ENCODE measurements at places on chromosomes 2 and 18.

- no peak for DNase-seq
These were observed 45.2 kb upstream of the IL1RL1 start for GRCh38 chr2:102266204-102266603.

- no peak for DNase-seq
These were observed 77.6 kb downstream of the AP1S3 start for GRCh38 chr2:223759569-223760430.

- no peak for DNase-seq
These were observed 295.3 kb downstream of the CDH7 start for GRCh38 chr18:66046032-66046602.

- DNase-seq: no peak
These were observed 35.4 kb upstream of the EN1 start for GRCh38 chr2:118882693-118883336.

- DNase-seq: no peak
These were observed 223.2 kb downstream of the LDLRAD4 start for GRCh38 chr18:13441736-13442135.

GRCh38 chr2:45653122-45653913, 1.8 kb downstream of the PRKCE start:
- no peak for DNase-seq

DNA sequence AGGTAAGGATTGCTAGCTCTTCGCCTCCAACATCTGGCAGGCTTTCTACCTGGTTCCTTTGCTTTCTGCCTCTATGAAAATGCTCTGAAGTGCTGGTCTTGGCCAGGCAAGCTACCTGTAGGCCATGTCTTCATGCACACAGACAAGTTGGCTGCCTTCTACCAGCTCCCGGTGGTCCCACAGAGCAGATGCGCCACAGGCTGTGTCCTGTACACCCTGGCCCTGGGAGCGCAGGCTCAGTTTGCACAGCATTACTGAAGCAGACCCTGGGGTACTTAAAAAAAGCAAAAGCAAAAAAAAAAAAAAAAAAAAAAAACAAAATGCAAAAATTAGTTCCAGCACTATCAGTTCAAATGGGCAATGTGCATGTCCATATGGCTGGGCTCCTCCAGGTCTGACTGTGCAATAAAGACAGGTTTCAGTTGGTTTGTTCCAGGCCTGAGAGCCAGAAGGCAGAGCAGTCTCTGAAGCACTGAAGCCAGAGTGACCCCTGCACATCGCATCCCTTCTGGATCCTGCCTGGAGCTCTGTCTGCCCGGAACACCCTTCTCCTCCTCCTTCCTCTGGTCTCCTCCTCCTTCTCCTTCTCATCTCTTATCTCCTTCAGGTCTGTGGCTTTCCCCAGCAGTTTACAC, 288.0 kb upstream of the REV1 start:
- DNase-seq: no peak

DNA sequence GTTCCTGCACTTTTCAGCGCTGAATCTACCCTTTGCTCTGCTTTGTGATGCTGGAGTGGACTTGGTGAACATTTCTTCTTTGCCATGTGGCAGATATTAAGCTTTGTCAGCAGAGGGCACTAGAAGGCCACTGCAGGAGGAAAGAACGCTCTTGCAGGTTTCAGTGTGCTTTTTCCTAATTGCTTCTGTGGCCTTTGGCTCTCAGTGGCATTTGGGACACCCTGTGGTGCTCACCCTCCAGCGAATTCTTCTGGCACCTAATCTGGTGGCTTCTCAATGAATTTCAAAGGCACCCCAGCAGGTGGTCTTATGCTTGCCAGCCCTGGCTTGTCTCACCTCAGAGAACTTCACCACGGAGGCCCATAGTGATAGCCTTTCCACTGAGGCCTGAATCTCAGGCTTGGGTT, 146.7 kb downstream of the MYO3B start:
- DNase-seq: no peak

- no peak for DNase-seq
These were observed 1238.0 kb upstream of the NRXN1 start for GRCh38 chr2:52269696-52270485.

DNA sequence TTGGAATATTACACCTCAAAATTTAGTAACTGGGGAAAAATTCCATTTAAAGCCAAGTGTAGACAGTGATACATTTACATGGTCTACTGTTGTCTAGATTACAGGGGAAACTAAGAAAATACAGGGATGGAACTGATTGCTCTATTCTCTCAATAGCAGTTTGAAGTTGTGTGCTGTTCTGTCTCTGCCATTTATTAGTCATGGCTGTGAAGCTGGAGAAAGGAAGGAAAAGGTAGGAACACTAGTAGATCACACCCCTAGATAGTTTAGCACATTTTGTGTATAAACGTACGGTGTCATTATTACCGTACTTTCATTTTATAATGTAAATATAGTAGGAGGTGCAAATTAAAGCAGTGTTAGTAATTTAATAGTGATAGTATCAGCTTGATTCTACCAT, 170.5 kb downstream of the PHLPP1 start:
- no peak for DNase-seq

GRCh38 chr2:126657148-126657635, 1.2 kb downstream of the GYPC start:
- DNase-seq: no peak

All from D721Med (cell line).